RWPE2 (cell line): ENCODE measurements at places on chromosomes 13 and 19.

DNA sequence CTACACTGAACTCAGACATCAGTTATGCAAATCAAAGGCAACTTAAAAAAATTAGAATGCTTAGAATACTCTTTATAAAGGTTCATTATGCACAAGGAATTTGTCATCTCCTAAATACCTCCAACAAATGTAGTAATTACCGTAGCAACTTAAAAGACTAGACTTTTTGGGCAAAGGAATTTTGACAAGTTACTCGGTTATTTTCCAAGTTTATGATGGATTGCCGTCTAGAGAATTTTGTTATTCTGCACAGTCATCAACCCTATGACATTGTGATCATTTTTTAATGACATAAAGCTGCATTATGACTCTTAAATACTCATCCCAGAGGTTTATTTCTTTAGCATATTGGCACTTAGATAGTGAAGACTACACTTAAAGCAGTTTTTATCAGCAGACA is 71.9 kb downstream of the TRPC4 start:
- H3K4me3 ChIP-seq, result no peak overlapping the region
- DNase-seq, result no peak
- H3K4me1 ChIP-seq, result no peaks in the 10 kb centered on the region
- no peaks in the 10 kb centered on the region for H3K36me3 ChIP-seq
- H3K27me3 ChIP-seq, result no peaks in the 10 kb centered on the region

GRCh38 chr13:94968040-94968756 is 255.9 kb upstream of the SOX21 start:
- peaks cover 65% of the 10 kb centered on the region for H3K27me3 ChIP-seq
- DNase-seq, result no peak
- no peaks in the 10 kb centered on the region for H3K4me1 ChIP-seq
- no peak overlapping the region for H3K27ac ChIP-seq
- H3K4me3 ChIP-seq, result no peak overlapping the region

DNA sequence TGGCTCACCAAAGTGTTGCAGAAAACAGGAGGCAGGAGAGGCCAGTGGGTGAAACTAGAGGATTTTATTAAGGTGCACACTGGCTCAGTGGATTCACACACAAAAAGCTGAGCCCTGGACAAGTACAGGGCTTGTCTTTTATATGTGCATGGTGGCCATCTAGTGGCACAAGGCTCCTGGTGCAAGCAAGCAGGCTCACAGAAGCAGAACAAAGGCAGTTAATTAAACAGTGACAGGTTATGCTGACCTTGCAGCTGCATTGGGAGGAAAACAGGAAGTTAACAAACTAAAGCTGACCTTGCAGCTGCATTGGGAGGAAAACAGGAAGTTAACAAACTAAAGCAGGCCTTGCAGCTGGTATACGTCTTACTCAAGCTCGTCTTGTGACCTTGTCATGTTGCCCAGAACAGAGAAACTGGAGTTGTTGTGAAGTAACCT is 65.3 kb upstream of the ZNF681 start:
- no peak overlapping the region for H3K27ac ChIP-seq
- no peaks in the 10 kb centered on the region for H3K36me3 ChIP-seq
- no peaks in the 10 kb centered on the region for H3K4me1 ChIP-seq
- no peak for DNase-seq

DNA sequence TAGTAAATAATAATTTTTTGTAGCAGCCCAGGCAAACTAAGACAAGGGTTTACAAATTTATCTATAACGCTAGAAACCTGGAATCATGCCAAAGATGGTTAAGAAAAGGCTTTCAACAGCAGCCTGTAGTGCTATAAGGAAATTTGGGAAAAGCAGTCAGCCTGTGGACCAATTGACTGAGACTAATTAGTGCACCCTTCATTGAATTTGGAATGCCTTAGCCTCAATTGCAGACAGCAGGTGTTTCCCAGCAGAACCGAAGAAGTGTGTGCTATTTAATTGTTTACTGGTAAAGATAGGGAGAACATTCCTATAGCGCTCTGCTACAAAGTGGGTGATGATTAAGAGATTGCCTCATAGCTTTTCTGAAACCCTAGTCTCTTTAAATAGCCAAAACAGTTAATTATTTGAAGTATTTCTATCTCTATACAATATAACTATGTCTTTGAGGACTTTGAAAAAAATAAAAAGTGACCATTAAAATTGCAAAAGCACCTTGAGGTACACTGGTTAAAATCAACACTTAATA is 1884.3 kb upstream of the PCDH20 start:
- no peak overlapping the region for H3K27ac ChIP-seq
- no peak for DNase-seq
- no peaks in the 10 kb centered on the region for H3K36me3 ChIP-seq
- no peak overlapping the region for H3K4me3 ChIP-seq

DNA sequence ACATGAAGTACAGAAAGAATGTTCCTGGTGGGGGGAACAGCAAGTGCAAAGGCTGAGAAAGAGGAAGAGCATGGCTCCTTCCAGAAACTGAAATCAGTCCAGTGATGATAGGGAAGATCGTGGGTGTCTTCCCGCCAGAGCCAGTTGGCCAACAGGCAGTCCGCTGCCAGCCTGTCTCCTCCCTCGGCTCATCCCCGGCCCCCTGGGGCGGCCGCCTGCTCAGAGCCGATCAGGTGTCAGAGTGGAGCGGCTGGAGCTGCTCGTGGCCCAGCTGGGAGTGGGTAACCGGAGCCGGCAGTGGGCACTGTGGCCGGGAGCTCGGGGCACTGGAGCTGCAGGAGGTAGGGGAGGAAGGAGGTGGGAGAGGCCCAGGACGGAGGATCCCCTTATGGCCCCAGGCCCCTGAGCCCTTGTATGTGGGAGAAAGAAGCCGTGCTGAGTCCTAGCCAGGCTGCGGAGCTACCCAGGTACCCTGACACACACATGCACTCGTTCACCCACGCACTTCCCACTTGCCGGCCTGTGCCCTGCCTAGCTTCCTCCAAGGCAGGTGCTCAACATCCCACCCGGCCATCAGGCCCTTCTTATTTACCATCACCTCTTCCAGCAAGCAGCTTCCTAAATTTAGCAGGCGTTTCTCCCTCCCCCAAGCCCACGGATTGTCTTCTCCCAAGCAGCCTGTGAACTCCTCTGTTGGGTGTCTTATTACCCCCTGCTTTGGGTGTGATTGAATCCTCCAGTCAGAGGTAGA is 1.7 kb downstream of the ANKRD24 start:
- no peak overlapping the region for H3K27ac ChIP-seq
- H3K36me3 ChIP-seq, result peaks cover 8% of the 10 kb centered on the region
- peaks cover 4% of the 10 kb centered on the region for H3K4me1 ChIP-seq
- no peaks in the 10 kb centered on the region for H3K27me3 ChIP-seq

DNA sequence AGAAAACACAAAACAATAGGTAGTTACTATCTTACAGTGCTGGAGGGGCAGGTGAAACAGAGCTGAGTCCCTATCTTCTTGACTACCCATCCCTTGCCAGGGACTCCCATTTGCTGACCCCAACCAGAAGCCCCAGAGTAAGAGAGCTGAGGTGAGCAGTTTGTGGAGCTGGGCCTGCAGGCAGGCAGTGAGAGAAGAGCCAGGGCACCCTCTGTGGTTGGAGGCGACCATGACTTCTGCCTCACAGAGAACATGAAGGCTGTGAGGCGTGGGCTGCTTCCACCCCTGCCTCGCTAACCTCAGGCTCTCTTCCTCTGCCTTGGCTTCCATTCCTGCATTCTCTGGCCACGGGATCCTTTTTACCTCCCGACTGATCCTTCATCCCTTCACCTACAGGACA is 47.5 kb upstream of the RNF113B start:
- H3K27ac ChIP-seq, result no peak overlapping the region
- no peaks in the 10 kb centered on the region for H3K36me3 ChIP-seq
- no peak overlapping the region for H3K4me3 ChIP-seq
- no peaks in the 10 kb centered on the region for H3K27me3 ChIP-seq
- peaks cover 5% of the 10 kb centered on the region for H3K4me1 ChIP-seq

GRCh38 chr19:29324717-29325116 is 111.8 kb upstream of the UQCRFS1 start:
- no peak overlapping the region for H3K27ac ChIP-seq
- H3K4me3 ChIP-seq, result no peak overlapping the region
- no peaks in the 10 kb centered on the region for H3K4me1 ChIP-seq
- DNase-seq, result no peak

GRCh38 chr19:48737360-48737998 is 2.9 kb downstream of the RASIP1 start:
- DNase-seq, result no peak
- no peaks in the 10 kb centered on the region for H3K36me3 ChIP-seq
- H3K27ac ChIP-seq, result no peak overlapping the region

- H3K36me3 ChIP-seq, result no peaks in the 10 kb centered on the region
- no peaks in the 10 kb centered on the region for H3K4me1 ChIP-seq
- DNase-seq, result no peak
- no peaks in the 10 kb centered on the region for H3K27me3 ChIP-seq
These were observed 17.7 kb downstream of the SIAH3 start for GRCh38 chr13:45833663-45834375.

- no peak overlapping the region for H3K4me3 ChIP-seq
- no peaks in the 10 kb centered on the region for H3K27me3 ChIP-seq
- H3K27ac ChIP-seq, result no peak overlapping the region
- no peaks in the 10 kb centered on the region for H3K4me1 ChIP-seq
These were observed 933.4 kb downstream of the SLITRK6 start for GRCh38 chr13:84865783-84866221.

DNA sequence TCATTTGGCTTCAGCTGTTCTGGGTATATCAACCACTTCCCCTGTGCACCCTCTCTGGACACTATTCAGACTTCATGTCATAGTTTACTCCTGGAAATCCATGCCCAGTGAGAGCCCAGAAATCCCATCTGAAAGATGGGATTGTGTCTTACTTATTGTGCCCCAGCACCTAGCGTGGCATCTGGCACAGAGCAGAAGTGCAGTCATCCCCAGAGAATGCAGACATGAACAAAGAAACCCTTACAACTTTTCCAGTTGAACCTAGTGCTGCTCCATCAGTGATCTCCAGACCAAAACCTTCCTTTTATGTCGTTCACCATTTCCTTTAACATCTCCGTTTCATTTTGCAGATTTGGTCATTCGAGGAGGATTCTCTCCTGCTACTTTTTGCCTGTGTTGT is 60.6 kb downstream of the MBNL2 start:
- no peak overlapping the region for H3K4me3 ChIP-seq
- H3K27ac ChIP-seq, result no peak overlapping the region
- peaks cover 41% of the 10 kb centered on the region for H3K4me1 ChIP-seq
- H3K27me3 ChIP-seq, result no peaks in the 10 kb centered on the region
- peaks cover 7% of the 10 kb centered on the region; the same call in 1 of the 2 replicates for H3K36me3 ChIP-seq

DNA sequence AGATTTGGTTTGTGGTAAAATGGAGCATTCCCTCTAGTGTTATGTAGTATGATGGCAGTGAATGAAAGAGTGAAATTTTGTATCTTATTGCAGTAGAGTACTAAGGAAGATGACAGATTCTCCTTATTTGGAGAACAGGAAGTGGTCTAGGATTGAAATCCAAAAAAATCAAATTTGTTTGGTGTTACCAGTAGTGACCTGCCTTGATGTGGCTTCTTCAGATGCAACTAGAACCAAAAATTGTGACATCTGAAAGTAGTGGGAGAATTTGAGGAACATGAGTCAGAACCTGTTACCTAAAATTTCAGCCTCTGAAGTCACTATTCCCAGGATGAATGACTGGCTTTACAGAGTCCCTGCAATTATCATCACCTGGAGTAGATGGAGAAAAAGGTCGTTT is 165.9 kb downstream of the KLF5 start:
- no peaks in the 10 kb centered on the region for H3K27me3 ChIP-seq
- peak overlapping the region; percentile 6 for H3K27ac ChIP-seq
- H3K4me1 ChIP-seq, result peaks cover 10% of the 10 kb centered on the region
- H3K4me3 ChIP-seq, result no peak overlapping the region

DNA sequence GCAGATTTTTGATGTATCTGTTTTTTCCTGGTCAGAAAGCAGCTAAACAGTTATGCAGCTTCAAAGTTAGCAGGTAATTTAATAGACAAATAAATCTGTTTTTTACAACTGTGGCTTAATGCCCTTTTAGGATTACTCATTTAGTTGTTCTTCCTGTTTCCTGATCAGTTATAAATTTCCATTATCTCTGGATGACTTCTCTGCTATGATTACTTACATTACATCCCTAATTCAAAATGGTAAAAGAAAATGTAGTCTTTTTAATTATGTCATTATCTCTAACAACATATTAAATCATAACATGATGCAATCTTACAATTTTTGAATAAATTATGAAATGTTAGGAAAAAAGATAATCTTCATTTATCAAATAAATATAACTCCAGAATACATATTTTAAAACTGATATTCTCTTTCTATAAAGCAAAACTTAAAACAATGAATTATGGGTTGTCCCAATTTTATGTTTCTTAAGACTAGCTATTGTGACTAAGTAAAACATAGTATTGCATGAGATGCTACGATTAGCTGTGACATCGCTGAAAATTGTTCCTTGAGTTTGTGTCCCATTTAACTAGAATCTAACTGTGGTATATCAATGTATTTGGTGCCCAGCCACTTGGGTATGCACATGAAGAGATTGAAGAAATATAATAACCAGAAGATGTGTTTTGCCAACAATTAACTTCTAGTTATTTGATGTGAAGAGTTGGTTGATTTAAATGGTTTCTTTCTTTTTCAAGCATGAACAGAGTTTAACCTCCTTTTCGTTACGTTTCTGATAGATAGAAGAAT is 605.3 kb upstream of the SPRY2 start:
- DNase-seq, result no peak
- H3K27ac ChIP-seq, result no peak overlapping the region
- no peaks in the 10 kb centered on the region for H3K36me3 ChIP-seq

- H3K4me1 ChIP-seq, result peaks cover 28% of the 10 kb centered on the region
- no peak overlapping the region for H3K4me3 ChIP-seq
- H3K27ac ChIP-seq, result peak overlapping the region; percentile 41
- no peak for DNase-seq
These were observed 94.6 kb upstream of the RFC3 start for GRCh38 chr13:33723365-33723764.

GRCh38 chr13:102003848-102004570 is 397.8 kb downstream of the FGF14 start:
- no peaks in the 10 kb centered on the region for H3K4me1 ChIP-seq
- H3K27ac ChIP-seq, result no peak overlapping the region
- no peaks in the 10 kb centered on the region for H3K36me3 ChIP-seq
- no peaks in the 10 kb centered on the region for H3K27me3 ChIP-seq

- H3K27me3 ChIP-seq, result peaks cover 10% of the 10 kb centered on the region
- H3K4me3 ChIP-seq, result peak within 1 kb of the TSS; percentile 50
- H3K36me3 ChIP-seq, result no peaks in the 10 kb centered on the region
These were observed at the start of gene FAM124A for GRCh38 chr13:51222037-51222685. Gene FAM124A (plus strand): TSS chr13:51222398. CDS start chr13:51222502, 104 bp downstream.

GRCh38 chr13:100675661-100676129 is 1.1 kb upstream of the TMTC4 start:
- H3K27ac ChIP-seq, result no peak overlapping the region
- peak overlapping the region; percentile 93 for H3K4me3 ChIP-seq
- H3K4me1 ChIP-seq, result no peaks in the 10 kb centered on the region
- no peaks in the 10 kb centered on the region for H3K27me3 ChIP-seq
- no peak for DNase-seq

GRCh38 chr19:14375582-14376291 is 5.5 kb upstream of the ADGRE5 start:
- H3K4me1 ChIP-seq, result peaks cover 3% of the 10 kb centered on the region
- DNase-seq, result no peak
- H3K36me3 ChIP-seq, result no peaks in the 10 kb centered on the region
- no peaks in the 10 kb centered on the region for H3K27me3 ChIP-seq
- no peak overlapping the region for H3K4me3 ChIP-seq

DNA sequence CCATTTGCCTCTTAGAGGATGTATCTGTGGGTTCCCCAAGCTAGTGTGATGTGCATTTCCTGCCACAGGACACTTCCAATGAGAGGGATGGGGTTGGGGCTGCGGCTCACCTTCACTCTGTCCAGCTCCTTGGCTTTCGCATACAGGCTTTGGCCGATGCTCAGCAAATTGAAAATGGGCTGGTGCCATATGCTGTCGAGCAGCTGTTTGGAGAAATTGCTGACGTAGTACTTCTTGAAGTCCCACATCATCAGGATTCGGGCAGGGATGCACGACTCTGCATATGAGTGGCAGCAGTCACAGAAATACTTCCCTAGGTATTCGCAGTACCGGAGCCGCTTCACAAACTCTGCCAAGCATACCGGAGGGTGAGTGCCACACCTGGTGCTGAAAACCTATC is 37.0 kb downstream of the RUBCNL start:
- H3K36me3 ChIP-seq, result no peaks in the 10 kb centered on the region
- no peak for DNase-seq
- no peak overlapping the region for H3K4me3 ChIP-seq
- no peak overlapping the region for H3K27ac ChIP-seq
